MG63 (cell line): ENCODE measurements at places on chromosomes 16 and 17. TPM values are rescaled to one million over a fixed set of nuclear protein-coding genes. Genes with fewer than 3 reads are reported as not detected.

- no peak for DNase-seq
Observed at GRCh38 chr17:32626379-32626791, 139.6 kb downstream of the CDK5R1 start.

DNA sequence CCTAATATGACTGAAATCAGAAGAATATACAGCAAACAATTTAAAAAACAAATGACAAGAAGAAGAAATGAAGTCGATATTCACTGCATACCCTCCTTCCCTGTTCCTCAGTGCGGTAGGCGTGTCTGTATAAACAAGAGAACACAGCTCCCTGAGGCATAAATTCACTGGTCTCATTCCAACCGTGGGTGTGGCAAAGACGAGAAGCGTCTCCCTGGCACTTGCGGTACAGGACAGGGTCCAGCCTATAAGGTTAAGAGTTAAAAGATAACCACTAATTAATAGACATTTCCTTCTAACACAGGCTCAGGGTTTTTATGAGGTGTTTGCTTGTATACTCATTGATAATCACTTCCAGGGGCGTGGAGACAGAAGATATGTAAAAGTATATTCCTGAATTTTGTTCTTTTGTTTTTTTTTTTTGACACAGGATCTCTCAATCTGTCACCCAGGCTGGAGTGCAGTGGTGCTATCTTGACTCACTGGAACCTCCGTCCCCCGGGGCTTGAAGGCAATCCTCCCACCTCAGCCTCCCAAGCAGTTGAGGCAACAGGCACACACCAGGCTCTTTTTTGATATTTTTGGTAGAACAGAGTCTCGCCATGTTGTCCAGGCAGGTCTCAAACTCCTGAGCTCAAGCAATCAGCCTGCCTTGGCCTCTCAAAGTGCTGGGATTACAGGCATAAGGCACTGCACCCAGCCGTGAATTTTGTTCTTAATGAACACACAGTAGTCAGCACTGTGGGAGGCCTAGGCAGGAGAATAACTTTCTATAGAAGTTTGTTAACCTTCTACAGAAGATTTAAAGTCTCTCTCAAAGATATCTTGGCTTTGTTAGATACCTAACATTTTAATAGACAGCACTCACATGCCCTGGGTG lies 59.1 kb upstream of the CLEC18B start:
- peak; percentile 42 for DNase-seq

DNA sequence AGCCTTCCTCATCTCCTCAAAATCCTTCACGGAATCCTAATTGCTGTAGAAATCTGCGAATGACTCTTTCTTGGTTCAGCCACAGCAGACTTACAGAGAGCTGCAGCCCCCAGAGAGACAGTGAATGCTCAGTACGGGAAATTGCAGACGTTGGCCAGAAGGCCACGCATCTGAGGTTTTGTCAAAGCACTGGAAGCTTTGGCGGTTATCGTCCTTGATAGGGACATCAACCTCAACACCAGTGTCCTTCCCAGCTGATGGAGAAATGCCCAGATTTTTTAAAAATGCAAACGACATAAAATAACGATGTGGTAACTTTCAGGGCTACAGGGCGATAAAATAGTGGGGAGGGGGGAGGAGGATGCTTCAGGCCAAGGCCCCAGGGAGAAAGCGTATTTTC lies 166.6 kb upstream of the CIBAR2 start:
- DNase-seq, result no peak

Gene OTOA
- total RNA-seq, result not detected in 2 replicates

Gene PAGR1
- total RNA-seq, result 90.0 and 113 TPM in 2 replicates
